Epithelial cell of prostate (primary cell): ENCODE measurements at places on chromosomes 2 and 18.

DNA sequence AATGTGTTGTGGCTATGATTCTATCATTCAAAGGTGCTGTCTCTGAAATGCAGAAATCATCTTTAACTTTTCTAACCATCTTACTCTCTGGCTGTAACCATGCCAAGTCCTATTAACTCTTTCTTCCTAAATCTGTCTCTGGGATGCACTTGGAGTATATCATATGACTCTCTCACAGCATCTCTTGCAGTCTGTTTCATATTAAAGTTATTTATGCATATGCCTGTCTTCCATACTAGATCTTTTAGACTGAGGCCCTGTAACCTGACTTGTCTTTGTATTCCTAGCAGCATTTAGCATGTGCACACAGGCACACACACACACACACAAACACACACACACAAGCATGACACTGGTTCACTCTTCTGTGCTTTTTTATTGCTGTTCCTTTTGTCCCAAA is 320.6 kb downstream of the ETAA1 start:
- no peak for DNase-seq

GRCh38 chr2:151816843-151817242 is 11.4 kb downstream of the ARL5A start:
- DNase-seq, result no peak

GRCh38 chr2:64114063-64114911 is 29.9 kb downstream of the PELI1 start:
- peak; percentile 49 for DNase-seq

DNA sequence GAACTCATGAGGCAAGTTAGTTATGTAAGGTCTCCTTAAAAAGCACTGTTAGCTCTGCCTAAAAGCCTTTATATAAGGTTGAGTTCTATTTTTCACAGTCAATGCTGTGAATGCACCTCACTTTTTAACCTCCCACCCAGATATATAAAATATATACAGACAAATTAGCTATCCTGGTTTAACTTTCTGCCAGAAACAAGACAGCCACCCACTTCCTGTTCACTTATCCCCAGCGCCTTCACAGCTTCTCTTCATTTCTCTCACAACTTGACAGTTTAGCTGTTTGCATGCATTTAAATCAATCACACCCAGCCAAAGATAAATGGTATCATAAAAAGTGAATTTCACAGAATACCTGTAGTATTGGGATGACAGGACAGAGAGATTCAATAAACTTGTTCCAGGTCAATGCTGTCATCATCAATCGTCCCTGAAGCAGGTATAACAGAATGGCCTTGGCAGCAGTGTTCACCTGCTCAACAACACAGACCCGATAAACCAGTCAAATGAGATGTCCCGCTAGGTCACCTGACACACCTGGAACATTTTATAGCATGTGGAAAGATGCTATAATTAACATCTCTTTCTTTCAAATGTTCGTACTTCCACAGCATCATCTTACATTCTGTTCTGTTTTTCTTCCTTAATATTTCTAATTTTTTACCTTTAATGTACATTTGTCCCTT is 55.7 kb downstream of the RTTN start:
- no peak for DNase-seq

DNA sequence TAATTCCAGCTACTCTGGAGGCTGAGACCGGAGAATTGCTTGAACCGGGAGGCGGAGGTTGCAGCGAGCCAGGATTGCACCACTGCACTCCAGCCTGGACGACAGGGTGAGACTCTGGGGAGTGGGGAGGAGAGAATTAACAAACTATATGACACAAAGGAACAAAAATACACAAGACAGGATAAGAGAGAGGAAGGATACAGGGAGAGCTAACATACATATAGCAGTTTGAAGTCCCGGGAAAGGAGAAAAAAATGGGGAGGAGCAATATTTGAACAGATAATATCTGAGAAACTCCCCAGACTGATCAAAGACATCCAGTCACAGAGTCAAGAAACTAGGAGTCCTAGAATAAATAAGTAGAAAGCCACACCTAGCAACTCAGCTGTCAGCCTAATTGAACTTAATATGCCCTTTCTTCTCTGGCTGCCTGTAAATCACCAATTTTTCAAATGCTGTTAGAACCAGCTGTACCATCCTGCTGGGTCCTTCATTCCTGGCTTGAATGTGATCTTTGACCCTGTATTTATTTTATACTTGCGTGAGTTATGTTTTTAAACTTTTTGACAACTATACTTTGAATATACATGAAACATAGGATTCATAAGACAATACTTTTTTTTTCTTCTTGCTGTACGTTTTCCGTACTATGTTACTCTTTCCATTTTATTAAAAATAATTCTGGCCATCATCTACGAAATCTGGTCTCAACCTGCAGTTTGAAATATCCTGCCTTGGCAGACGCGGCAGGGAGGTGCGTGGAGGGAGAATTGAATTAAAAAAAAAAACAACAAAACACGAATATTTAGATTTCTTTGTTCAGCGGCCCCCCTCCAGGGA is 876 bp upstream of the CYP27A1 start:
- DNase-seq, result peak; percentile 10

- no peak for DNase-seq
These were observed 38.5 kb downstream of the MTERF4 start for GRCh38 chr2:241063587-241063986.

GRCh38 chr18:24809173-24809950 is 348.9 kb downstream of the HRH4 start:
- DNase-seq, result no peak

DNA sequence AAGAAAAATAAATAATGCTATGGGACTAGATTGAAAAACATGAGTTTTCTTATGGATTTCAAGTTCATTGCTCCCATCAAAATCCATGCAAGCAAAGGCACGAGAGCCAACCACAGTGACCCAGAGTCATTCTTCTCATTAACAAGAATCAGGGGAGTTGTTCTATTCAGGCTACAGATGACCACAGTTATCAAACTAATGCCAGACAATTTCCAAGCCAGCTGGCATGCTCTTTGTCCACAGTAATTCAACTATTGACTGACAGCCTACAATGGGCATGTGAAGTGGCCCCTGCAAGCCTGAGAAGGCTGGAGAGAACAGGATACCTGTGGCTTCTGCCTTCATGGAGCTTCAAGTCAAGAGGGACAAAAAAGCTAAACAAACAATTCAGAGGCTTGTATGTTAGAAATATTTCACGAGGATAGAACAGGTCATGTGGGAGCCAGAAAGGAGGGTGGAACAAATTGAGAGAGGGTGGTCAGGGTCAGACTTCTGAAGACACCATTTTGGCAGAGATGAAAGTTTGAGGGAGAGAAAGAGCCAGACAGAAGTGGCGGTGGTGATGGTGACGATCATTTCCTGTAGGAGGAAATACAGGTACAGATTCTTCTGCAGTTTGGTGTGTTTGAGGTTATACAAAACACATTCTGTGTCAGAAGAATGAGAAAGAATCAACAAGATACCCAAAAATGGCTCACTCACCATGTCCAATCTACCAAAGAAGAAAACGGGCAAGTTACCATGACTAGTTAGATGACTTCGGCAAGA is 732.4 kb downstream of the RNF144A start:
- DNase-seq, result no peak

GRCh38 chr2:2640371-2640770 is 309.3 kb upstream of the MYT1L start:
- no peak for DNase-seq

DNA sequence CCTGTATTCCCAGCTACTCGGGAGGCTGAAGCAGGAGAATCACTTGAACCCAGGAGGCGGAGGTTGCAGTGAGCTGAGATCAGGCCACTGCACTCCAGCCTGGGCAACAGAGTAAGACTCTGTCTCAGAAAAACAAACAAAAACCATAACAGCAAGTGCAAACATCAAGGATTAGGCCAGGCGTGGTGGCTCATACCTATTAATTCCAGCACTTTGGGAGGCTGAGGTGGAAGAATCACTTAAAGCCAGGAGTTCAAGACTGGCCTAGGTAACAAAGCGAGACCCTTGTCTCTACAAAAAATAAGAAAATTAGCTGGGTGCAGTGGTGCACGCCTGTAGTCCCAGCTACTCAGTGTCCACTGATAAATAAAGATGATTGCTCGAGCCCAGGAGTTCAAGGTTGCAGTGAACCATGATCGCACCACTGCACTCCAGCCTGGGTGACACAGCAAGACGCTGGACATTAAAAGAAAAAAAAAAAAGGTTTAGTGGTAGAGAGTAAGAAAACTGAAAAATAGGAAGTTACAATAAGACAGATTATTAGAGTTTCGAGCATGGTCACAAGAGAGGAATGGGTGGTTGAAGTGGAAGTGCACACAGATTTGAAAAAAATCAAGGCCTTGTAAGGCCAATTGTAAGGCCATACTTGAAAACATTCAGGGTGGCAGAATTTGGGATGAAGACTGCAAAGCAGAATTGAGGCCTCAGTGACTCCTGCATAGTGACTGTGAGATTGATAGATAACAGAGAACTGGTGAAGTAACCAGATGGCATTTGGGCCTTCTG is 6.4 kb upstream of the KCMF1 start:
- DNase-seq, result no peak

DNA sequence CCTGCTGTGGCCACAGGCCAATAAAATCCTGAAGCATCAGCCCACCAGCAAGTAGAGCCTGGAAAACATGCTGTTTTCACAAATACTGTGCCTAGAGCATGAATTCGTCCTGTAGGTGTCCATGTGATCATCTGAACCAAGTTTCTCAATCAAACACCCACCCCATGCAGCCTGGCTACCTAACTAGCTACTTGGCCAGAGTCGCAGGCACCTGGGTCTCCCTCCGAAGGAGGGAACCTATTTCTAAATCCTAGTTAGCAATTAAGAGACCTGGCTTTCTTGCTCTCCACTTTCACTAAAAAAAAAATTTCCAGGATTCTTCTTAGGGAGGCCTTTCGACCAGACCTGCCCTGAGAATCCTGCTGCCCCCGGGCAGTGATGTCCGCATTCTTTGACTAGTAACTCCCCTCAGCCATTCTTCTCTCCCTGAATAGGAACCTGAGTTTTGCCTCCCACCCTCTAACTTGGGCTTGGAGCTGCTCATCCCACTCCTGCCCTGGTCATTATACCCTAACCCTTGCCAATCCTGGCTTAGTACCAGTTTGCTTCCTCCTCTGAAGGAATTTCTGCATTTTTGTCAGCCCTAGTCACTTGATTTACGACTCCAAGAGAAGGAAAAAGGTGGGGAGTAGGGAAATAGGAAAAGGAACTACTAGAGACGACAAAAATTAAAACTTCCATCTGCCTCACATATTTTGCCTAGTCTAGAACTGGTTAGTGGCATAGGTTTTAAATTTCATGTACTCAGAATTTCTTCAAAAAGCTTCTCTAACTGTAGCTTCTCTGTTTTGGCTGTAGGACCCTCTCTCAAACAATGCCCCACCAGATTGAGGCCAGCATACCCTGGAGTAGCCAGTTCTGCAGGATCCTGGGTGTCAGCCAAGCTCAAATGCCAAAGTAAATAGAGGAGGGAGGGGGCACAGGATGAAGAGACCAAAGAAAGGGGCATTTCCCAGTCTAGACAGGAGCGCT is 25.4 kb upstream of the TANK start:
- DNase-seq, result no peak

- no peak for DNase-seq
These were observed 393.2 kb upstream of the GALNT5 start for GRCh38 chr2:156864325-156864724.

- DNase-seq, result no peak
These were observed 10.9 kb upstream of the INO80D start for GRCh38 chr2:206096876-206097275.

- DNase-seq, result no peak
These were observed 33.1 kb upstream of the SMAD7 start for GRCh38 chr18:48983793-48984437.

DNA sequence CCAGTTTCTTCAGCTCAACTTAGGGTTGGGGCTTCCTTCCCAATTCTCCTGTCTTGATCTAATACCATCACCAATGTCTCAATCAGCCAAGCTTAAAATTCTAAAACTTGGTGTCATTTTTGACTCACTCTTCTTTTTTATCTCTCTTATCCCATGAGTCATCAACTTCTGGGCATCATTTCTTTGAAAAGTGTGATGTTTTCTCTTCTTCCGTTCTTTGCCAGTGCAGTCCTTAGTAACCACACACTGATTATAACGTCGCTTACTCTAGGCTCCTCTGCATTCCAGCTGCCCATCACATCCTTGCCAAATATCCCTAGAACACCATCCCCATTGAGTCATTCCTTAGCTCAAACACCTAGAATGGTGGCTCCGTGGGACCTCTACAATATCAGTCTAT is 27.4 kb upstream of the MRO start:
- no peak for DNase-seq

GRCh38 chr2:191607096-191607495 is 70.8 kb upstream of the NABP1 start:
- no peak for DNase-seq

- DNase-seq, result peak; percentile 51
These were observed 49.2 kb upstream of the UGP2 start for GRCh38 chr2:63792530-63792929.

- peak; percentile 63 for DNase-seq
These were observed 202 bp downstream of the MCEE start for GRCh38 chr2:71129902-71130151.

DNA sequence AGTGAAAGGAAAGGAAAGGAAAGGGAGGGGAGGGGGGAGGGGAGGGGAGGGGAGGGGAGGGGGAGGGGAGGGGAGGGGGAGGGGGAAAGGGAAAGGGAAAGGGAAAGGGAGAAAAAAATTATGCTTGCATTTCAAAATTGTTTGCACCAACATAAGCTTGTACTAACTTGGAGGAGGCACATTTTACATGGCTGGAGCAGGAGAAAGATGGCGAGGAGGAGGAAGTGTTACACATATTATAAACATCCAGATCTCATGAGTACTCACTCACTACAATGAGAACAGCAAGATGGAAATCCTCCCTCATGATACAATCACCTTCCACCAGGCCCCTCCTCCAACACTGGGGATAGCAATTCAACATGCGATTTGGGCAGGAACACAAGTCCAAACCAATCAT is 660.2 kb upstream of the CDH2 start:
- DNase-seq, result no peak

DNA sequence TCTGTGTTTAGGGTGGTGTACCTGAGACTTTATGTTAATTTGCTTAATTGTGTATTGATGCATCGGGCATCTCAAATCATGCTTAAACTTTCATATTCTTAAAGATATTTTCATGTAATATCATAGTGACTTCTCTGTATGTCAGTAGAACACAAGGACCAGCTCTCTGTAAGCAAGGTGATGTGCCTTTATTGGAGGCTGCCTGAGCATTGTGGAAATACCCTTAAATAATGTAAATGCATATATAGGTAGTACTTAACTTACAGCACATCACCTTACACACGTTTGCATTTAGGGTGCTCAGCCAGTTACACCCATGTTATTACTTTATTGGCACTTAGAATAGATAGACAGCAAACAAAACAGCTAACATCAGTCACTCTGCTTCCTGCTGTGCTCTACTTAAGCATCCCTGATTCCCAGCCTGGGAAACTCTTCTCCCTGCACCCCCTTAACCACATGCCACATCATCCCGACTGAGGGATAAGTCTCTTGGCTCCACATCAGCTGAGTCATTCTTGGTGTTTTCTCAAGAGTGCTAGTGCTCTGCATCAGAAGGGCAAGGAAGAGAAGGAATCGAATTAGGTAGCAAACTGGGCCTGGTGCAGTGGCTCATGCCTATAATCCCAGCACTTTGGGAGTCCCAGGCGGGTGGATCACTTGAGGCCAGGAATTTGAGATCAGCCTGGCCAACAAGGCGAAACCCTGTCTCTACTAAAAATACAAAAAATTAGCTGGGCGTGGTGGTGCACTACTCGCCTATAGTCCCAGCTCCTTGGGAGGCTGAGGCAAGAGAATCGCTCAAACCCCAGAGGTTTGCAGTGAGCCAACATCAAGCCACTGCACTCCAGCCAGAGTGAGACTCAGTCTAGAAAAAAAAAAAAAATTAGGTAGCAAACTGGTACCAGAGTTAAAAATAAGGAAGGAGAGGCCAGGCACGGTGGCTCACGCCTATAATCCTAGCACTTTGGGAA is 108.7 kb downstream of the MAP3K20 start:
- DNase-seq, result peak; percentile 67

- no peak for DNase-seq
These were observed 48.8 kb downstream of the INHBB start for GRCh38 chr2:120394764-120395163.
